Naive thymus-derived CD8-positive, alpha-beta T cell (primary cell): ENCODE measurements at places on chromosomes 7 and 10.

DNA sequence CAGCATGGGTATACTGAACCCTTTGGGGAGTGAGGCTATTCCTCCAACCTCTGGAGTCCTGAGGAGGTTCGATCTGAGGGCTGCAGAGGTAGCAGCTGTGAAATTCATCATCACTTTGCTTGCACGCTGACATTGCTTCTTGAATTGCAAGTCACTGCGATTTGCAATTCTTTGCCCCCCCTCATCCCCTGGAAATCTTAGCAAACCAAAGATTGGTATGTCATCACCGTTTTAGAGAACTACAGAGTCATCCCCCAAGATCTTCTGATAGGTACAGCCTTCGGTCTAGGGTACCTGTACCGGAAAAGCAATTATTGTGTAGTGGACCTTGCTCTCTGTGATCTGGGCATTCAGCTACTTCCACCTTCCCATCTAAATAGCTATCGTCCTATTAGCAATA lies 192.6 kb downstream of the KLF6 start:
- DNase-seq: no peak

DNA sequence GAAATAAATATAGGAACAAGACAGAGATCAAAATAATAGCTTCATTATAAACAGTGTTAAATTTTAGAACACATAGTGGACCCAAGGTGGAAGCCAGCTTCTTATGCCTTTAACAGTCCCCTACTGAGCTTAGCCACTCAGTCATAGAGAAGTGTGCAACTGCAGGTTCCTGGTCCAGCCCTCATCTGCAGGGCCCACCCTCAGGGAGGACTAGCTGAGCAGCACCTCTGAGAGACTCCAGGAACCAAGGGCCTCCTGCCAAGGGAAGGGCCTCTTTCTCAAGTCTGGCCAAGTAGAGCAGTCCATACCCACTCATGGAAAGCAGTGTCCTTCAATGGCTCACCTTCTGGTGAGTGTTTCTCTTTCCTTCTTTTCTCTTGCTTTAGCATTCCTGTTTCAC lies 173.7 kb upstream of the PRPS1L1 start:
- no peak for DNase-seq

GRCh38 chr7:132580277-132580676 lies 4.0 kb upstream of the PLXNA4 start:
- DNase-seq: no peak

- no peak for DNase-seq
These were observed 36.6 kb upstream of the BHLHA15 start for GRCh38 chr7:98174334-98175259.

GRCh38 chr7:140262242-140262903 lies 85.6 kb upstream of the KDM7A start:
- DNase-seq: no peak

DNA sequence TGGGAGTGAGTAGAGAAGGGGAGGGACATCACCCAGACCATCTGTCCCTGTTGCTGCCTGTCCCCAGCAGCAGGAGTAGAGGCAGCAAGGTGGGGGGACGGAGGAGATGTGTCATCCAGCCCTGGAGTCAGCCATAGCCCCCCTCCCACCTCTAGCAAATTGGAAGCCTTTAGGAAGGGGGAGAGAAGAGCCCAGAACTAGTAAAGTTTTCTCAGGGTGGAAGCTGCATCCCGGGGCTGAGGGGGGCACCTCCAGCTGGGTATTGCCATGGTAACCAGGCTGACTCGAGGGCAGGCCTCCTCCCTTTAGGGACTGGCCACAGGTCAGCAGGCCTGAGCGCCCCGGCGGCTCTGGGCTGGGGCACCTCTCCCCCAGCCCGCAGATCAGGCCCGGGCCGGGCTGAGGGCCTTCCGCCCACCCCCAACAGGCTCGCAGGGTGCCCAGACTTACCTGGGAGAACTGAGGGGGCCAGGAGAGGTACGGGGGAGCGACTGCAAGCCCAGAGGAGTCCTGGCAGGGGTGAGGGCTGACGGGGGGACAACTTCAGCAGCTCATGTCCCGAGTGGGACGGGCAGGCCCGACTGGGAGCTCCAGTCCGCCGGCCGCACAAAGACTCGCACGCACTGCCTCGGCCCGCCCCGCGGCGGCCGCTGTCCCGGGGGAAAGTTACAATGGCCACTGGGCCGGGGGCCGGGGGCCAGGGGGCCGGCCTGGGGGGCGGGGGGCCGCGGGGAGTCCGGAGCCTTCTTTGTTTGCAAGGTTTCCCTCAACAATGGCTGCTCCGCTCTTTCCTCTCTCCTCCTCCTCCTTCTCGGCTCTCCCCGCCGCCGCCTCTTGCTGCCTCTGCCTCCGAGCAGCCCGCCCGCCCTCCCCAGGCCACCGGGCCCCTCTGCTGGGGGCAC lies 6.0 kb downstream of the LDB1 start:
- DNase-seq: no peak

DNA sequence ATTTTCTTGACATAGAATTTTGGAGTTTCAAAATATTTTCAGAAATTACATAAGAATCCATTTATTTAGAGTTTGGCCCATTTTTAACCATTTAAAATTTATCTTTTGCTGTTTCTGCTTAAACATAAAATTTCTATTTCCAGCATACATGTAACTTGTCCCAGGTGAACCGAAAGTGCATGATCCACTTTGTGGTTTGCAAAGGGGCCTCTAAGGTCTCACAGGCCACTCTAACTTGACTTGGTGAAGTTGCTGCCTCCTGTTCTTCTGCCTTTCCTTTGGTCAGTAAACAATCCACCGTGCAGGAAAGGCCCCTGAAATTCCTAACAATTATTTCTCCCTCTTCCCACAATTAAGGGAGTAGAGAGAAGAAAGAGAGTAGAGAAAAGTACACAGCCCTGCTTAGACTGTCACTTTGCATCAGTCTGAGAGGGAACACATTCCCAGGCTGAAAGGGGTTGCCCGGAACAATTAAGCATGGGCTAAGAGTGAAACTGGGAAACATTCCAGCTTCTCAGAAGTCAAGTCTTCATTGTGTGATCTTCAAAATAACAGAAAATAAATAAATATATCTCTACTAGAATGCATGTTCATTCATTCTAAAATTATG lies 79.5 kb upstream of the SEMA3A start:
- DNase-seq: no peak

DNA sequence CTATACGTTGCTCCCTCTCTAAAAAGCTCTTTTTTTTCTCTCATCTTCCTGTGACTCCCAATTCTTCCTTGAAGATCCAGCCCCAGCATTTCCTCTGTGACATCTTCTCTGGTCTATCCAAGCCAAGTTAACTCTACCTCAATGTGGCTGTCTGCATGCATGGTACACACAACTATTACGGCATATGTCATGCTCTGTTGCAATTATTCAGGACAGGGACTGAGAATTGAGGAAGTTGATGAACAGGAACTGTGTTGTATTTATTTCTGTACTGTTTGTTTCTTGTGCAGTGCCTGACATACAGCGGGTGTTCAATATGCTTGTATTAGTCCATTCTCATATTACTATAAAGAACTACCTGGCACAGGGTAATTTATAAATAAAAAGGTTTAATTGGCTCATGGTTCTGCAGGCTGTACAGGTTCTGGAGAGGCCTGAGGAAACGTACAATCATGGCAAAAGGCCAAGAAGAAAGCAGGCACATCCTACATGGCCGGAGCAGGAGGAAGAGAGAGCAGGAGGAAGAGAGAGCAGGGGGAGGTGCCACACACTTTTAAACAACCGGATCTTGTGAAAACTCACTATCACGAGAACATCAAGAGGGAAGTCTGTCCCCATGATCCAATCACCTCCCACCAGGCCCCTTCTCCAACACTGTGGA lies 6.3 kb downstream of the TRPV5 start:
- DNase-seq: no peak

DNA sequence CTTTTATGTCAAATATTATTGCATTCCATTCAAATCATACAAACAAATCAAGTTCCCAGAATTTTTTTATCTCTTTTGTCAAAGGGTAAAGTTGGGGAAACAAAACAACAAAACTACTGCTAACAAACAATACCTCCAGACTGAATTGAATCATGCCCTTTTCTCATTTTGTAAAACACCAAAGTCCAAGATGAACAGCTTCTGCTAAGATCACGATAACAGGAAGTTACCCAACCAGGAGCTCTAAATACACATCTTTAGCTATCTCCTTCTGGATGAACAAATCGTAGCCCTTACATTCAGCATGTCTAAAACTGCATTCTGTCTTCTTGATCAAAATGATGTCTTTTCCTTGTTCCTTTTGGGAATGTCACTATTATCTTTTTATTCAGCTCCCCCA lies 97.4 kb downstream of the CTTNBP2 start:
- no peak for DNase-seq

DNA sequence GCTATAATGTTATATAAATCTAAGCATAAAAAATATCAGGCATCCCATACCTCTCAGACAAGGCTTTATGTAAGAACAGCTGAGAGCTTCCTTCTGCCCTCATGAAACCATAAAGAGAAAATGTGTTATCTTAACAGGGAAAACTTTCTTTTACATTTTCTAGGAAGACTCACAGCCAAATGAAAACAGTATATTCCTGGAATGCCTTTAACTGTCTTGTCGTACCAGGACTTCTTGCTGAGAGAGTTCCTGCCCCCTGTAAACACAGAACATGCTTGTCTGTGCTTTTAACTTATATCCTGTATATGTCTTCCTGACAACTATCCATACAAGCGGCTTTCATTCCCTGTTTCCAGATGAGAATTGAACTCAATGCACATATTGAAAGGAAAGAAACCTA lies 64.8 kb upstream of the AHR start:
- no peak for DNase-seq

- DNase-seq: no peak
These were observed 3.9 kb upstream of the TOMM7 start for GRCh38 chr7:22826593-22826992.

DNA sequence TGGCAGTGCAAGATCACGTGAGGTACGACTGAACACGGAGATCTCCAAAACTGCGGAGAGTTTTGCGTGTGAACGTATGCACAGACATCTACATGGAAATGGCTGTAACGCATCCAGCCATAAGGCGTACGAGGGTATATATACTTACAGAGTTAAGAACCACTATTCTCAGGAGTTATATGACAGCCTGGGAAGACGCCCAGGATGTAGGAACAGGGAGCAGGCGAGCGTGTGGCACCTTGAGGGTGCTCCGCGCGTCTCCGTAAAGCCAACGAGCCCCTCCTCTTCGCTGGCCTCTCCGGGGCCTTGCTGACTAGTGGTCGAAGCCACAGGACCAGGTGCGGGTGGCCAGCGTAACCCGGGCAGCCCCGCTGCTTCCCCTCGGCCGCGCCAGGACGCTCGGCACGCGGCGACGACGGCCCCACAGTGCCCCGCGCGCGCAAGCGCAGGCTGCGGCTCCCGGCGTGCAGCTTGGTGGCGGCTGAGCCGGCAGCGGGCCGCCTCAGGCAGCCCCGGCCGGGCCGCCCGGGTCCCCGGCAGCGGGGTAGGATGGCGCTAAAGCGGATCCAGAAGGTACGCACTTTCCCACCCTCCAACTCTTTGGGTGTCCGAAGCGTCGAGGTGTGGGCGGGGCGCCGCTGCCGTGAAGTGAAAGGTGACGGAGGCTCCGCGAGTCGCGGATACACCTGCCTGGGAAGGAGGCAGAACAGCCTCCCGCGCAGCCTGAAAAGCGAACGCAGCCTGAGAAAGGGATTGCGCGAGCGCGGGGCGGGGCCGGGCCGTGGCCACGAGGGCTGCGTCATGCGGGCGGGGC lies at the start of gene UBE2D4:
Gene UBE2D4, plus strand, starts transcription at position 453 of the 814 bp plus-strand sequence. Its CDS starts 97 bp downstream, at position 550.
- DNase-seq: peak; percentile 88

DNA sequence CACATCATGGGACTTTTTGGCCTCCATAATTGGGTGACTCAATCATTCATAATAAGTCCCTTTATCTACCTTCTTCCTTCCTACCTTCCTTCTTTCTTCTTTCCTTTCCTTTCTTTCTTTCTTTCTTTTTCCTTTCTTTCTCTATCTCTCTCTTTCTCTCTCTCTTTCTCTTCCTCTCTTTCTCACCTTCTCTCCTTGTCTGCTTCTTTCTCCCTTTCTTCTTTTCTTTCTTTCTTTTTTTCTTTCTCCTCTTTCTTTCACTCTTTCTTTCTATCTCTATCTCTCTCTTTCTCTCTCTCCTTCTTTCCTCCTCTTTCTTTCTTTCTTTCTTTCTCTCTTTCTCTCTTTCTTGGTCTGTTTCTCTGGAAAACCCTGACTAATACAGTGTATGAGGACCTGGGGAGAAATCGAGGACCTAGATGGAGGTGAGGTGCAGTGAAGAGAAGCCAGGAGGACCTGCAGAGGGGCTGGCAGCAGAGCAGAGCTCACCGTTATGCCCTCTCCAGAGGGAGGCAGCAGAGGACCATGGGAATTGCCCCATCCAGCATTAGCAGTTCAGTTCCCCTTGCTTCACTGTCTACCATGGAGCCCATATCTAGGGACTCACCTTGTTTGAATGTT lies 52.7 kb upstream of the BTRC start:
- DNase-seq: no peak

DNA sequence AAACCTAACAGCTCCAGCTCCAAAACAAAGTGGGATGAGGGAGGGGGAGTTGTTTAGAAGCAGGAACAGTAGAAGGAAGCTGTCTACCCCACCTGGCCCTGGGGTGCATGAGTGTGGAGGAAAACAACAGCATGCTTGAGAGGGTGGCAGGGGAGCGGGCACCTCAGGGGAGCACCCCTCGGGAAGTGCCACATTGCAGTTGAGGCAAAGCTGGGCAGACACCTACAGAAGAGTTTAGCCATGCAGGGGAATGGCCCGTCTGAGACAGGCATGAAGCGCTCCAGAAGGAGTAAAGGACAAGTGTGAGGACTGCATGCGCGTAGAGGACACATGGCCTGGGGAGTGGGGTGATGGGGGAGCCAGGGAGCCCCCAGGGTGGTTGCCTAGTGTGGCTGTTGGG lies 18.1 kb downstream of the CHAT start:
- no peak for DNase-seq

DNA sequence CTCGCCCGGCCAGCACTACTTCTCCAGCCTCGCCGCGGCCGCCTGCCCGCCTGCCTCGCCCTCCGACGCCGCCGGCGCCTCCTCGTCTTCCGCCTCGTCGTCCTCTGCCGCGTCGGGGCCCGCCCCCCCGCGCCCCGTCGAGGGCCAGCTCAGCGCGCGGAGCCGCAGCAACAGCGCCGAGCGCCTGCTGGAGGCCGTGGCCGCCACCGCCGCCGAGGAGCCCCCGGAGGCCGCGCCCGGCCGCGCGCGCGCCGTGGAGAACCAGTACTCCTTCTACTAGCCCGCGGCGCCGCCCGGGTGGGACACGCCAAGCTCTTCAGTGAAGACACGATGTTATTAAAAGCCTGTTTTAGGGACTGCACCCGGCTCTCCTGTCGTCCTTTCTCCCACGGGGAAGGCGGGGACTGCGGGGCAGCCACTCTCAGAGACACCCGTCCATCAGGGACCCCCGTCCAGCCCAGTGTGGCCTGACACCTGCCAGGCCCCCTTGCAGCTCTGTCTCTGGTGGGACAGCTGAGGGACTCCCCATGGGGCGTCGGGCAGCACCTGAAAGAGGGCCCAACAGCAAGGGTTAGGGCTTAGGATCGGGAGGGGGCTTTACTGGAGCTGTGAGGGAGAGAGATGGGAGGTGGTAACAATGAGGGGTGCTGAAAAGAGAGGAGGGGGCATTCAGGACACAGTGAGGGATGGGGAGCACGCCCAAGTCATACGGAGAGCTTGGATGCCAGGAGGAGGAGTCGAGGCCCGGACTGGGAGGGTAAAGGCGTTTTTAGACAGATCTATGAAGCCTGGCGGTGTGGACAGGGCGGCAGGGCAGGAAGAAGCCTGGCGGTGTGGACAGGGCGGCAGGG lies 34.7 kb downstream of the SPDYE6 start:
- DNase-seq: no peak
